PC-9 (cell line): ENCODE measurements at places on chromosomes 6 and 20.
A peak's percentile ranks its signal among the peaks of the same experiment; 100 is the strongest.

DNA sequence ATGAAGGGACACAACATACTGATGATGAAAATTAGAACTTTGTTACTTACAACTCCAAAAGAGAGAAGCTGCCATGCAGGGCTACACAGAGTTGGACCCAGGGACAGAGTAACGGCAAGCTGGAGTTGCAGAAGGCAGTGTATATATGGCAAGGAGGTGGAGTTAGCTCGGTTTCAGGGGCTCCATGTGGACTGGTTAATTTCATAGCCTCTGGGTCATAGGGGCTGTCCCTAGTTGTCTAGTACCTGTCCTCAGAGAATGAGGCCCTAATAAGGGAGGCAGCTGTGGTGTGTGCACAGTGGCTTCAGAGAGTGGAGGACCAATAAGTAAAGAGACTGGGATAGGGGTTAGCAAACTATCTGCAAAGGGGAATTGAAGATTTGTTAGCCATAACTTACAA is 7.9 kb upstream of the ZSCAN12 start:
- no peak for DNase-seq

DNA sequence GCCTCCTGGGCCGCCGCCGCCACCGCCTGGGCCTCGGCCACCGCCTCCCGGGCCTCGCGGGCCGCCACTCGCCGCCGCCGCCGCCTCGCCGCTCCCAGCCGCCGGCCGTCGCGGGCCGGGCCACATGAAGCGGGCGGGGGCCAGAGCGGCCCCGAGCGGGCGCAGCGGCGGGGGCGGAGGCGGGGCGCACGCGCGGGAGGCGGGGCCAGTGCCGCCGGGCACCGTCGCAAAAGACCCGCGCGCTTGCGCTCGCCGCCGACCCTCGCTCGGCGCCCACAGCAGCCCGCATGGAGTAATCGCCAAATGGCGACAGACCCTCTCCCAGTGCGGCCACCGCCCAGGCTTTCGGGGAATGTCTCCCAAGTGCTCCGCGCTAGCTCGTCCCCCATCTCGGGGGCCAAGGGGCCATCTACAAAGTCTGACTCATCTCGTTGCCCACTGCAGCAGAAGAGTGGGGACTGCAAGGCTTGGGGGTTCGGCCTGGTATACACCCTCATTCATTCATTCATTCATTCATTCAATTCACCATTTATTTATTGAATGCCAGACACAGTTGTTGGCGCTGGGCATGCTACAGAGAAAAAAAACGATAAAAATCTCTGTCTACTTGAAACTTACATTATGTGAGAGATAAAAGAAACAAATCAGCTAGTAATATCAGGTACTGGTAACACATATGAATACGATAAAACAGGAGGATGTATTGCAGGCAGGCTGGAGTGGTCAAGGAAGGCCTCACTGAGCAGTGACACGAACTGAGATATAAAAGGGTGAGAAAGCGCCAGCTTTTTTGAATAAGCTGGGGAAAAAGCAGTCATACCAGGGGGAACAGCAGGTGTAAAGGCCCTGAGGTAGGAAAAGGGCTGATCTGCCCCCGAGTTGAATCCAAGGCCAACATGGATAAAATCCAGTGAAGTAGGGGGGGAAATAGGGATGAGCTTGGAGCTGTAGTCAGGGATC is at the start of gene B4GALT5:
B4GALT5 (minus strand) TSS at position 126 of the 960 bp plus-strand sequence. CDS start 188 bp downstream, outside the sequence.
- DNase-seq = peak; percentile 80

- DNase-seq = peak; percentile 37
Observed at GRCh38 chr6:169070506-169071176, 183.0 kb downstream of the THBS2 start.

GRCh38 chr20:36274181-36274841 is 31.8 kb upstream of the DLGAP4 start:
- DNase-seq = no peak

DNA sequence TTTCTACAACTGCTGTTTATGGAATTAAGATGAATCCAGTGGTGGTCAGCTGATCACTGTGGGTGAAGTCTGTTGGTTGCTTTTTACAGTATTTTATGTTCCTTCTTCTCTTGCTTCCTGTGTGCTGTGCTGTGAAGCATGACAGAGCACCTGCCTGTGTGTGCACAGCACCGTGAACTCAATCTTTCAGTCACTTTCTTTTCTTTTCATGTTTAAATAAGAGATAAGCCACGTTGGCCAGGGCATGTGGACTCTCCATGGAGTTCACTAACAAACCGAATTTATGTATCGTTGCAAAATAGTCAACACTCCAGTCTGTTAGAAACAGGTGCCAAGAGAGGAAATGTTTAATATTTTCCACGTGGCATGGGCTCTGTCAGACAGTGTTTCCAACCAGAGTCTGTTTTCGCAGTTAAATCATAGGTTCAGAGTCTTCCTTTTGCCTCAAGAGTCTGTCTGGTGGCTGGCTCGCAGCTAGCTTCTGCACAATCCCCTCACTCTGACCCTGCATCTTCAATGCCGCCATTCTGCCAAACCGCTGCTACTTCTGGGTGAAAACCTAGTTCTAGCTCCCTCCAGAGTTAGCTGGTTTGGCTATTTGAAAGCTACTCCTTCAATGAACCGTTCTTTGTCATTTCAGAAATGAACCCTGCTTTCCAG is 73.2 kb downstream of the QRSL1 start:
- no peak for DNase-seq

DNA sequence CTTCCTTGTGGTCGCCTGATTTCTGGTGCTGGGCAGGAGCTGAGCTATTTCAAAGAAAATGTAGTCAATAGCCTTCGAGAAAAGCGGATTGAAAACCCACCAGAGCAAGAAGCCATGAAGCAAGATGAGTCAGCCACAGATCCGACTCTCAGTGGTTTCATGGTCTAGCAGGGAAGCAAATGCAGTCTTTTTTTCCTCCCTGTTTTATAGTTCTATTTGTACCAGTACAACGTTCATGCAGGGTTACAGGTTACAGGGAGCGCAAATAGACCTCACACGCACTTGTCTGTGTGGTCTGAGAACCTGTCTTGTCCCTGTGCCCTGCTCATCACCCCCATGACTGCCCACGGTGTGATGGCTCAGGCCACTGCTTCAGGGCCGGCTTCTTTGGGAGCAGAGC is 309.8 kb upstream of the SUPT3H start:
- no peak for DNase-seq

DNA sequence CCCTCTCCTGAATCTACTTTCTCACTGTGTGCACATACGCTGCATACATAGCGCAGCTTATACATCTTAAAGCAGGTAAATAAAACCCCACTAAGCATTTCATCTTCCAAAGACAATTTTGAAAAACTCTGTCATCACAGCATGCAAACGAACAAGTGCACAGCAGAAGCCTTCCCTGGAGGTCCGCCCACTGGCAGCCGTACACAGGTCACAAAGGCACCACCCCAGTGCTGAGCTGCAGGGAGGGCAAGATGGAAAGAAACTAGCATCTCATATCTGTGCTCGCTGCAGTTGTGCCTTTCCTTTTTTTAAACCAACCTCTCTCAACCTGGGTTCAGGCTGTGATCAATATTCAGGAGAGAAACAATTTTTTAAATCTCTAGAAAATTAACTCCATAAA is 73.3 kb downstream of the HUS1B start:
- DNase-seq = no peak

DNA sequence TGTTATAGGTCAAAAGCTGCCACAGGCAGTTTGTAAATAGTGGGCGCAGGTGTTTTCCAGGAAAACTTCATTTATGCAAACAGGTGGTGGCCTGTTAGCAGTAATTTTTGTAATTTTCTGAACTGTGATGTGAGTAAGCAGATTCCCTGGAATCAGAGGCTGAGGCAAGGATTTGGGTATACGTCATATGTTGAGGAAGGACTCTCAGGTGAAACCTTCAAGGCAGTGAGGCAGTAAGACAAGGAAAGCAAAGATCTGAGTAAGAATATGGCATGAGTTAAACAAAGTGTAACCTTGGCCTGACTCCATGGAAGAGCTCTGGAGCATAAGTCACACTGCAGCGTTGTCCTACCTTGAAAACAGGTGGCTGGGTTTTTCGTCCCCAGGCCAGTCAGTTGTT is 291.1 kb upstream of the BTBD3 start:
- DNase-seq = no peak

DNA sequence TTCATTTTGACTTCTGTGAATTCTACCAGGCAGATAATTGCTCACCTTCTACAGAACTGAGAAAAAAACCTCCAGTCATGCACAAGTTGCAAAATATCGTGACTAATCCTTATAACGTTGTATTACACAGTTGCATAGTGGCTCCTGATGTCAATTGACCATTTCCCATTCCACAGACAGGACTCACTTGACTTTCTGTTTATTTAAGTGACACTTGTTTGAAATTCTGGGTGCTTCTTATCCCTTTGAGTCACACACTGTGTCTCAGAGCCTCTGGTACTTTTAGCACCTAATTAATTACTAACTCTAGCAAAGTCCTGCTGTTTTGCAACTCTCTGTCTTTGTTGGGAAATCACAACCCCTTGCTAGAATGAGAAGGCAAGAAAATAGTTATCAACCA is 16.2 kb upstream of the RSPO3 start:
- no peak for DNase-seq

DNA sequence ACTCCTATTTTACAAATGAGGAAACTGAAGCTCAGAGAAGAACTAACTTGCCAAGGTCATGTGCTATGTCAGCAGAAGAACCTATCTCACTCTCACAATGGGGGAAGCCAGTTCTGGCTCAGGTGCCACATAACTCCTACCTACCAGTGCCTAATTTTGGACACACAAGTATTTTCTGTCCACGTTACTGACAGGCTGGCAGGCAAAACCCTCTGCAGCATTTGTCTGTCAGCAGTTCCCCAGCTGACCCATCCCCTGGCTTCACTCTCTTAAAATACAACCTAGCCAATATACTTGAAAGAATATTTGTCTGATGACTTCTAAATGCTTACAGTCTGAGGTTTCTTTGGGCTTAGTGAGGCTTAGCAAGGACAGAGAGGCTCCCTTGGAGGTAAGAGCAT is 15.5 kb downstream of the GSS start:
- no peak for DNase-seq

DNA sequence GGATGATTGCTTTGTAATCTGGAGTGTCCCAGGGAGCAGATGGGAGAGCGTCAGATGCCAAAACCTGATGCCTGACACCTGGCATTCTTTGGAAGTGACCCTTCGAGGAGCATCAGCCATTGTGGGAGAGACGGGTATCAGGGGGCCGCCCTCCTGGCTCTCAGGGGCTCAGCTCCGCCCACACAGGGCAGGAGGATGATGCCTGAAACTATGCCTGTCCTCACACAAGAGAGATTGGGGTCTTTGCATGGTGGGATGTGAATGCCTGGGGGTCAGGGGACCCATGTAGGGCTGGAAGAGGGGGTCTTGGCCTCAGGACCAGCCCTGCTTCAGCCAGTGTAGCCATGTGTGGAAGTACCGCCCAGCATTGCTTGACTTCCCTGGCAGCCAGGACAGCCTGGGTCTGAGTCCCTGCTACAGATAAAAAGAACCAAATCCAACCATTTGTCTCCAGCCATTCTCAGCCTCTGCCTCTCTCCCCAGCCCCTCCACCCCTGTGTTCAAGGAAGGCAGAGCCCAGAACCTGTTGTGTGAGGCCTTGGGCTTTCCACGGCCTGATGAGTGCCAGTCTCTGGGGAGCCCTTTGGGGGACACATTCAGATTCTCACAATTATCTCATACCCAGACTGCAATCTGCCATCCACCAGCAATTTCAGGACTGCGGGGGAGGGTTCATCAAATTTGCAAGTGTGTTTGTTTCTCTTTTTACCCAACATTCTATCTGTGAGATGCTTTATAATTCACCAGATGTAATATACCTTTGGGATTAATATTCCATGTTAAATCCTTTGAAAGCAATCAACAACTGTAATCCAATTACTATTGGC is 371.2 kb downstream of the PREX1 start:
- no peak for DNase-seq

- DNase-seq = no peak
Observed at GRCh38 chr6:154593122-154593521, 82.6 kb upstream of the CNKSR3 start.

GRCh38 chr6:44276667-44277640 is 6.7 kb downstream of the TMEM151B start:
- DNase-seq = no peak

DNA sequence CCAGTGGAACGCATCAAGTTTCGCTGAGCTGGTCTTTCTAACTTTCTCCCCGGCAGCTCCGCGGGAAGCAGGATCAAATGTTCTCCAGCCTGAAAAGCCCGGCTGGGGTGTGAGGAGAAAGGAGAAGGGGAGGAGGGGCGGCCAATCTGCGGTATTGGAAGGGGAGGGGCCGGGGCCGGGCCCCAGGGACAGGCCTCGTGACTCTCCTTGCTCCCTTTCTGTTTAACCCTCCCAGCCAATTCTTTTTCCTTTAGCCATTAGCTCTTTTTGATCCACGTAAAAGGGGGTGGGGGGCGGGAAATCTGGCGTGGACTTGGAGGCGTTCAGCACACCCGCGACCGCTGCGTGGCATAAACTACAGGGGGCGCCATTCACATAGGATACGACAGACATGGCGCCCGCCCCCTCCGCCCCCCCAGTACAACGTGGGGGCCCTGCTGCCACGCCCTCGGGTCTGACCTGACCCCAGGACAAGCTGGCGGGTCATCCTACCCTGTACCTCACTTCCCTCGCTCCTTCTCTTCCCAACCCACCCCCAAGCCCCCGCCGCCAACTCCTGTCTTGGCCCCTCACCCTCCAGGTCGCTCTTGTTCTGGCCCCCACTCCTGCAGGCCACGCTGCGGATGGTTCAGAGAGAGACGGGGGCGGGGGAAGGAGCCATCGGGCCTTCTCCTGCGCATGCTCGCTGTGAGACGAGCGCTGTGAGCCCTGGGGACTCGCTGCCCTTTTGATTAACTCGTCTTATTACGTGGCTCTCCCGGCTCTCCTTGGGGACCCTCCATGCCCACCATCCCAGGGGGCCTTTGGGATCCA is 7.8 kb upstream of the MDGA1 start:
- peak; percentile 23 for DNase-seq

- no peak for DNase-seq
Observed at GRCh38 chr20:2124564-2125213, 23.1 kb downstream of the STK35 start.

DNA sequence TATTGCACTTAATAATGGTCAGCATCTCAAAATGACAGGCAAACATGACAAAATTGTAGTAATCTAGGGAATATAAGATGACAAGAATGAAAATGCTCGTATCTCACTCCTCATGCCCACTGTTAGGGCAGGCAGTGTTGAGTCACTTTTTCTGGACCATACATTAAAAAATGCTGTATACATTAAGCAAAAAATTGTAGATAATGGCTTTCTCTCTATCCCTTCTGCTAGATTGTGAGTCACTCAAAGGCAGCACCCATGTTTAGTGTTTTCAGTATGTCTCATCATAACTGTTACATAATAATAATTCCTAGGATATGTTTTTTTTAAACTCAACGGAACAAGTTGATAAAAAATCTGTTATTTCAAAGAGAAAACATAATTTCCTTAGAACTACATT is 199.3 kb downstream of the TENT5A start:
- DNase-seq = no peak

- DNase-seq = no peak
Observed at GRCh38 chr6:159112714-159113113, 56.5 kb upstream of the FNDC1 start.

DNA sequence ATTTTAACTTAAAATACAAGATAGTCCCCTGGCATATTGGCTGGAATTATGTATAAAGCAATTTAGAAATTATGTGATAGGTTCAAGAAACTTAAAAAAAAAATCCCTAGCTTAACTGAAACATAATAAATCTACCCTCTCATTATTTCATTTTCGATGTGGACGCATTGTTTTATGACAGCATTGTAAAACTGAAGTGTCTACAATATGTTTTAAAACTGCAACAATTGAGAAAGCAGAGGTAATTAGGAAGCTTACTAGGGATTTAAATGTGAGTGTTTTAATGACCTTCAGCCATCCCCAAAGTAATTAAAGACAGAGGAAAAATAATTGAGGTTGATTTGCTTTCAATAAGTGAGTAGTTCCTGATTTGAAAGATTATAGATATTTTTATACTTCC is 776.0 kb downstream of the TBC1D32 start:
- DNase-seq = no peak
